ENCODE measurements at places on chromosomes 12 and 14.

- DNase-seq: peak; percentile 69
Measured at GRCh38 chr14:31945074-31945613, 132.0 kb upstream of the ARHGAP5 start.

DNA sequence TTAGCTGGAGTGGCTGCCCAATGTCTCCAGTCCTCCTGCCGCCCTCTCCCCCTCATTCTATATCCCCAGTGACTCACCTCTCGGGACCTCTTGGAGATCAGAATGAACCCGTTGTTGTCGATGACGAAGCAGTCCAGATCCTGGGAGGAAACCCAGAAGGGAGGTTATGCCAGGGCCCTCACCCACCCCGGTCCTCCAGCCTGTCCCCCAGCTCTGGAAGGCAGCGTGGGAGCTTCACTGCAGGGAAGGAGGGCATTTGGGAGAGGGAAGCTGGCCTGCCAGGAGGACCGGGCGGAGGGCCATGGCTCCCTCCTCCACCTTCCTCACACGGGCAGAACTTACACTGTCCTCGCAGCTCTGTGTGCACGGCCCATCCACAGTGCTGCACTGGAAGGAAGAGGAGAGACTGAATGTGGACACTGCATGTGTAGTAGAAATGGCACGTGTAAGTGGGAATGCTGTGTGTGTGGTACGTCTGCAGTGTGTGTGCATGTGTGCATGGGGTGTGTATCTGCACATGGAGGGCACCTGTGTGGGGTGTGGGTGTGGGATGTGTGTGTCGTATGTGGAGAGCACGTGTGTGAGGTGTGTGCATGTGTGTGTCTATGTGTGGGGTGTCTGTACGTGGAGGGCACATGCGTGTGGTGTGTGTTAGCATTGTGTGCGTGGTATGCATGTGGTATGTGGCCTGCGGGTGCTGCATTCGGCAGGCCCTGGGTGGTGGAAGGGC lies 10.0 kb upstream of the LRTM2 start:
- no peak for DNase-seq

- no peak for DNase-seq
Measured at GRCh38 chr14:94659256-94659655, 47.1 kb downstream of the SERPINA3 start.

DNA sequence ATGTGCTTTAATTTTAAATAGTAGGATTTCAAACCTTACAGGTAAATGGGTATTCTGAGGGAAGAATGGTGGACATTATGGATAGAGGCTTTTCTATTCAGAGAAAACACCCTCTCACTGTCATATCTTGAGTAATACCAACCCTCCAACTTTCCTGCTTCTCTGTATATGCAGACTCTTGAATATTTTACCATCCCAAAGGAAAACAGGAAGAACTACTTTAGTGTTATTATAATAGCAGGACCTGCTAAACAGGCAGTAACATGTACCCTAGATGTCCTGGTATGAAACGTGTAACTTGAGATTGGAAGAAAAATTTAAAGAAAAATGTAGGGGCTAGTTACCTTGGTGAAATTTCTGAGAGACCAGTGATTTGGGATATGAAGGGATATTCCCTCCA lies 82.9 kb upstream of the TRHDE start:
- DNase-seq: no peak

- no peak for DNase-seq
Measured at GRCh38 chr14:59303216-59303615, 114.7 kb downstream of the DAAM1 start.

DNA sequence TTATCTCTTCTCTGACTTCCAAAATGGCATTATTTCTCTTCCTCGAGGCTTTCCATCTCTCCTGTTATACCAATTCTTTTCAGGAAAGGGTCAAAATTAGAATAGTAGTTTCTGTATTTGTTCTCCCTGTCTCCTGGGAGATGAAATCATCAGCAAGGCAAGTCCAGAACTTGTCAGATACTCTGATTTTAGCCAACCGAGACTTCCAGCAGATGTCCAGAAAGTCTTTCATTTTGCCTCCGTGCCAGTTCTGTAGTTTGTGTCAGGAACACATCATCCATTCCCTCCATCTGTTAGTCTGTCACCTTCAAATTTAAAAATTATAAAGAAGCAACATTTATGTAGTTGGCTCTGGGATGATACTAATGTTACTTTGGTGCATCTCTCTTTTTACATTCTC lies 275.7 kb downstream of the CCDC59 start:
- no peak for DNase-seq

GRCh38 chr12:80761838-80762237 lies 45.1 kb downstream of the MYF5 start:
- no peak for DNase-seq

GRCh38 chr12:18461758-18462157 lies 200.4 kb downstream of the PIK3C2G start:
- no peak for DNase-seq

- no peak for DNase-seq
Measured at GRCh38 chr14:50947446-50947845, 3.2 kb upstream of the PYGL start.

DNA sequence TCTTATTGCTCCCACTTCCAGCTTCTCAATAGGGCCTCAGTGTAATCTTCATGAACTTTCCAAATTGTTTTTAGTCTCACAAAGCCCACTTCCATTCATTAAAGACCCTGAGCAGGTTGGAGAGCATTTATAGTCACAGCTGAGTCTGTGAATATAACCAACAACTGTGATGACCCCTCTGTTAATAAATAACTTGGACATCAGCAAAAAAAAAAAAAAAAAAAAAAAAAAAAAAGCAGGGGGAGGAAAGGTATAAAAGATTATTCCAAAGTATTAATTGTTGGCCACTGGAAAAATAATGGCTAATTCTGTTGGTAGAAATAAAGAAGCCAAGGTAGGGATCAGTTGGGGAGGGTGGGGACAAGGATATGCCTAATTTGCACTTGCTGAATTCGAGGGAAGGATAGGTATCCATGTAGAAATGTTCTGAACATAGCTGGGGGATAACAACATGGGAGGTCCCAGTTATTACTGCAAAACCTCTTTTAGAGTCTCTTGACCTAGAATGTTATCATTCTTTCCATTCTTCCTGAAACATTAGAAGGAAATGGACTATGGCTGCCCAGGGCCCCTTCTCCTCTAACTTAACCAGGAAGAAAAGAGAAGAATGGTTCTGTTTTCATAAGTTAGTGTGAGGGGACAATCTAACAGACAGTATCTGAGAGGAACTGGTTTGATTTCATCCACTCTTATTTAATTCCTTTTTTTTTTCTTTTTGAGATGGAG lies 56.5 kb downstream of the SAMD4A start:
- DNase-seq: no peak

GRCh38 chr14:94424371-94424770 lies 28.2 kb downstream of the SERPINA11 start:
- DNase-seq: no peak

- peak; percentile 52 for DNase-seq
Measured at GRCh38 chr14:23237772-23238594, at the start of gene RNF212B. Gene RNF212B (plus strand): TSS chr14:23237936. CDS start chr14:23240346, 2,410 bp downstream.

- peak; percentile 98 for DNase-seq
Measured at GRCh38 chr12:118016424-118017264, at the start of gene RFC5. Gene RFC5 (plus strand): TSS chr12:118016703. CDS start chr12:118016828, 125 bp downstream.

GRCh38 chr12:87157791-87158190 lies 871.4 kb downstream of the C12orf50 start:
- DNase-seq: no peak

DNA sequence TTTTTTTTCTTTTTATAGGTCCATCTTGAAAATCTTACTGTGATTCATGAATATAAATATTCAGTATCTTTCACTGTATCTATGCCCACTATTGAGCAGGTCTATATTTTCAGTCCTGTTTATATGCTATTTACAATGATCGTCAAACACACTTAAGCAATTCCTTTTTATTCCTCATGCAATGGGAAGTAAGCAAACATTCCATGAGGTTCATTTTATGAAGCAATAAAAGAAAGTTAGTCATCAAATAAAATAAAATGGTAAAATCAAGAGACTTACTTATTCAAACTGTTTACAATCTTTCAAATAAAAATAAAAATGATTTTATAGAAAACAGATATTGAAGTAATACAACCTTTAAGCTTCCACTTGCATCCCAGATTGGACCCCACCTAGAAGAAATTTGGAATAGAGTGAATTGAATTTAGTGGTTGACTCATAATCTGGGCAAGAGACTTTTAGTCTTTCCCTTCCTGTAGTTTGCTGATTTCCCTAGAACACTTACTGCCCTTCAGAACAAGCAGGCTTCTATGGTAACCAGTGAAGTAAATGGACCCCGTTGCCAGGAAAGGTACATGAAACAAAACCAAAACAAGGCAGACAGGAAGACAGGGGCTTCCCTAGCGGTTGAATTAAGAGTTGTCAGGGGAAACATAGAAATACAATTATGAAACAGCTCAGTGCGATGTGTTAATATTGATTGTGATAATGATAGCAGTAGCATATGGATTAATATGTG lies 241.0 kb upstream of the ATP2B1 start:
- DNase-seq: peak; percentile 71

DNA sequence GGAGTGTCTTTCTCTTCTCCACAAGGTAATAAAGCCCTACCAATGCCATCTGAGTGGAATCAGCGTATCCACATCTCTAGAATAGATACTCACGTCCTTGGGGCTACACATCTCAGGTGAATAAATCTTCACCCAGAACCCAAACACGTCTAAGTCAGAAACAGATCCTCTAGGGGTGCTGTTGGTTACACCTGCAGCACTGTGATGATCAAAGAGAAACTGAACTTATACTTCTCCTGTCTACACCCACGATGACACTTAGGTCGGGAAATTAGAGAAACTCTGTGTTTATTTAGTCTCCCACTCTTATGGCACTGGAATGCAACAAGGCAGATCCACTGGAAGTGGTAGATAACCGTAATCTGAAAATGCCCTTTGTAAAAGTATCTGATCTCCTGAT lies 46.2 kb downstream of the WIF1 start:
- DNase-seq: no peak

- no peak for DNase-seq
Measured at GRCh38 chr12:111964935-111965334, 48.0 kb downstream of the TMEM116 start.

GRCh38 chr12:67794161-67794560 lies 145.6 kb downstream of the DYRK2 start:
- no peak for DNase-seq

DNA sequence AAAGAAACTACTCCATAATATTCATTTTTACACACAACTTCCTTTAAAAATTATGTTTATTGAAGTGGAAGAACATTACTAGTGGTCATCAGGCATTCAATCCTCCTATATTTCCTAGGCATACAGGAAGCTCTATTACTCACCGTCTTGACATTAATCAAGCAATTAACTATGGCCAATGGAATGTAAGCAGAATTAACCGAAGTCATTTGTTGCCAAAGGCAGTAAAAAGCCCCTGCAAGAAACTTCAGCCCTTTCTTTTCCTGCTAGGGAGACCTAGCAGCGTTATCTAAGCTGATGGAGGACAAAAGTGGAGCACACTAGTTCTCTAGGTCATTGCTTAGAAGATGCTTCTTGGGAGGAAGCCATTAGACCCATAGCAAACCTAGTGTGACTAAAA lies 399.6 kb downstream of the KCNH5 start:
- no peak for DNase-seq

- no peak for DNase-seq
Measured at GRCh38 chr12:42705863-42706262, 116.3 kb upstream of the PRICKLE1 start.

- DNase-seq: peak; percentile 70
Measured at GRCh38 chr12:78865516-78865915, 942 bp downstream of the SYT1 start.

- DNase-seq: no peak
Measured at GRCh38 chr14:31758941-31759340, 197.7 kb downstream of the NUBPL start.

DNA sequence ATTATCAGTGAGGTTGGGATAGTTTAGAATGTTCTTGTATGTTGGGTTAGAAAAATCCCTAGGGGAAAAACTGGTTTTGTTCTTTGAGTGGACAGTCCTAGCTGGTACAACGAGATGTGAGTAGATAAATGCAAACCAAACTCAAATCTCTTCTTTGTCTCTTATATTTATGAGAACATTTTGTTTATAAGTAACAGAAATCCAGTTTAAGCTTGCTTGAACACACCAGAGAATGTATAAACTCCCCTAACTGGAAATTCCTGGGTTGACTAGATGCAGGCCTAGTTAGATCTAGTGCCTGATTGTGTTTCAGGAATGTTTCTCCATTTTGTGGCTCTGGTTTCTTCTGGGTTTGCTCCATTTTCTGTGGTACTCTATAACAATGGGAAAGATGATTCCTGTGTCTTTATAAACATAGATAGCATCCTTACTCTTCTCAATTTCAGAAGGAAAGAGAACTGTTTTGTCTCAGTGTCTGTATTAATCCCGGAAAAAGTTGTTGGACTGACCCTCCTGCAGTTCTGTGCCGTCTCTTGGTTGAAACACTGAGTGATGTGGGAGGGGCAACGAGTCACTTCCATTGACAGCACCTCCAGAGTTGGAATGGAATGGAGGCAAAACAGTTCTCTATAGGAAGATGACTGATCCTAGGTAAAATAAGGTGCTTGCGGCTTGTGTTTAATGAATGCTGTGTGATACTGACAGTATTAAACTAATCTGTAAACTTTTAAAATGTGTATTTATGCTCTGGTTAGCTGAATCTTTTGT lies 244.8 kb downstream of the TMTC2 start:
- DNase-seq: no peak

- peak; percentile 31 for DNase-seq
Measured at GRCh38 chr12:50569321-50569720, 64.5 kb downstream of the DIP2B start.

GRCh38 chr12:53726341-53726740 lies 911 bp downstream of the CALCOCO1 start:
- no peak for DNase-seq

- no peak for DNase-seq
Measured at GRCh38 chr12:50058743-50059312, 1.4 kb downstream of the ASIC1 start.

DNA sequence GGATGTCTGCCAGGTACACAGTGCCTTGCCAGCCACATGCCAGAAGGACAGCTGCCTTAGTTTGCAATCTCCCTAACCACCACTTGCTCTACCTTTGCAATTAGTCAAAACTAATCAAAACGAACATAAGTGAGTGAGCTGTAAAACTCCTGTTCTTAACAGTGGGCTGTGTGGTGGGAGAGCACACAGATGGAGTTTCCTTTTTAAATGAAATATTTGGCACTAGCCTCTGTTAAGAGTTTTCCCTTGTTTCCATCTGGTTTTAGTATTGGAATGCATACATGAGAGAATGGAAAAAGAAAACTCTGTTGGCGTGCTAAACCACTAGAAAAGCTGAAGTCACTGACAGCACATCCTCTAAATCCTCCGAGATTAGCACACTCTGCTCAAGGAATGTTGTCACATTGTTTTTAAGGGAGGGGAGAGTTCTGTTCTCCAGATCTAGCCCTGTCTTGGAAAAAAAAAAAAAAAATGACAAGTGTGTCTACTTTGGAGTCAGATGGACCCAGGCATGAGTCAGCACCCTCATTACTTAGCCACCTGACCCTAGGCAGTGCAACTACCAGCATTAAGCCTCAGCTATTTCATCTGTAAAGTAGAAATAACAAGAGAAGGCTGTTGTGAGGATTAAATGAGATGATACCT lies 83.9 kb downstream of the STXBP6 start:
- DNase-seq: no peak

GRCh38 chr12:104790296-104791125 lies 167.6 kb downstream of the SLC41A2 start:
- no peak for DNase-seq
